ENCODE measurements at places on chromosomes 5 and 9.

- peak; percentile 12 for DNase-seq
Measured at GRCh38 chr9:79623799-79624721, 52.3 kb downstream of the TLE4 start.

GRCh38 chr9:129783516-129784361, 19.2 kb upstream of the TOR1B start:
- peak; percentile 38 for DNase-seq

DNA sequence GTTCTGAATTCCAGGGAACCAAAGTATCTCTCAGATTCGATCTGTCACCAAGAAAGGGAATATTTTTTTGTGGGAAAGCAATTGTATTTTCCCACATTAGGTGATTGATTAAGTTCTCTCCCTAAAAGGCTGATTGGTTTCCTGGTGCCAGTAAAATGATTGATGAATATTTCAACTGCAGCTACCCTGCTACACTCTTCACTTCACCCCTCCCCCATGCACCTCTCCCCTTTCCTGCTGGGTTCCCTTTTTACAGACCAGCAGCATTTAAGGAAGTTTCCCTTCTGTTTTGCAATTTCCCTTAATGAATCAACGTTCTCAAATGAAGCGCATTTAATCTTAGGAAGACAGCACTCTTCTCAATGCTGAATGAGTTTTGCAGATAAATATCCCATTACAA, 13.1 kb downstream of the NR6A1 start:
- no peak for DNase-seq

GRCh38 chr9:96413302-96414221, 4.6 kb downstream of the ZNF367 start:
- no peak for DNase-seq
